Cardiac muscle cell (in vitro differentiated cells and primary cell): ENCODE measurements at places on chromosomes 5 and 9.

- DNase-seq = no peak
Measured at GRCh38 chr5:41345295-41345694, 132.0 kb upstream of the C6 start.

DNA sequence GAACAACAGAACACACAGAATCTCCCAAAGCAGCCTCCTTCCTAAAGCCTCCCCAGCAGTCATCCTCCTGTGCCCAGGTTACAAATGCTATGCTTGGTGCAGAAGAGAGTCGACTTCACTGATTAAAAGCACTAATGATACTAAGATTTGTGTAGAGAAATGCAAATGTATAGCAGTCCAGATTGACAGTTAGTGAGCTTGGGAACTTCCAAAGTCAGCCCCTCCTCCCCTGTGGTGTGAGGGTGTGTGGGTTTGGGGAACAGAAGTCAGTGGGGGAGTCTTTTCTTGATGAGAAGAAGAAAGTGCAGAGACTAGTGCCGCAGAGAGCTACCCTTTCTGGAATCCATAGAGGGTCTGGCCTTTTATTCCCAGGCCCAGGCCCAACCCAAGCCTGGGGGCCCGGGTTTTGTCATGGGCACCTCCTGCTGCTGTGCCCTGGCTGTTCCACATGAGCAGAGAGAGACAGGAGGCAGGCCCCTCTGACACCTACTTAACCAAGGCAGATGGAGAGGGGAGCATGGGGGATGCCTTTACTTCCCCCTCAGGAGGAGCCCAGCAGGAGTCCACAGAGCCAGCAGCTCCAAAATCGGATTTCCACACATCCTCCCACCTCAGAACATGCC, 173.3 kb downstream of the DENND1A start:
- DNase-seq = no peak

DNA sequence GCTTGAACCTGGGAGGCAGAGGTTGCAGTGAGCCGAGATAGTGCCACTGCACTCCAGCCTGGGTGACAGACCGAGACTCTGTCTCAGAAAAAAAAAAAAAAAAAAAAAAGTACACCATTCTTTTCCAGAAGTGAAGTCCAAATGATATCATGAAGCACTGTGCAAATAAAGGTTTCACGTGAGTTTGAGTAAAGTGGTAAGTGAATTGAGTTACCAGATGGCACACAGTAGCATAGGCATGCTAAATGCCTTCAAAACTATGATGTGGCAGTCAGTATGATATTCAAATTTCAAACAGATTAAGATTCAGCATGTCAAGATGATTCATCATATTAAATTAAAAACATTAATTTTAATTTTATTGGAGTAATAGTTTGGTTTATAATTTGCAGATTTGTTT, 195.2 kb downstream of the TAF11L14 start:
- no peak for DNase-seq

GRCh38 chr9:136061405-136061804, 33.7 kb downstream of the NACC2 start:
- DNase-seq = no peak

GRCh38 chr9:134123764-134124128, 12.1 kb upstream of the WDR5 start:
- DNase-seq = no peak

DNA sequence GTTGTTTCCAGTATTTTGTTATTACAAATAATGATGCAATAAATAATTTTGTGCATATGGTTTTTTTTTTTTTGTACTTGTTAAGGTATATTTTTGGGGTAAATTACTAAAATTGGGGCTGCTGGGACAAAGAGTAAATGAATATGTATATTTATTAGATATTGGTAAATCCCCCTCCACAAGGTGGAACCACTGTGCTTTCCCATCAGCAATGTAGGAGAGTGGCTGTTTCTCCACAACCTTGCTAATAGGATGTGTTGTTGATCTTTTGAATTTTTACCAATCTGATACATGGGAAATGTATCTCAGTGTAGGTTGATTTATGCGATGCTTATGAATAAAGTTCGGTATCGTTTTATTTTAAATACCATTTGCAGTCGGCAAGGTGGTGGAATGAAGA, 118.1 kb downstream of the TRPM3 start:
- DNase-seq = peak; percentile 11
